ENCODE measurements at places on chromosomes 12 and 14.

- H3K27ac ChIP-seq, result peak overlapping the region; percentile 95
- DNase-seq, result no peak
- H3K27me3 ChIP-seq, result no peaks in the 10 kb centered on the region
- H3K4me3 ChIP-seq, result peak overlapping the region; percentile 92
- H3K4me1 ChIP-seq, result peaks cover 37% of the 10 kb centered on the region
Observed at GRCh38 chr12:67650388-67651131, 2.0 kb downstream of the DYRK2 start.

GRCh38 chr12:113055594-113056380 is 743 bp upstream of the DTX1 start:
- peaks cover 57% of the 10 kb centered on the region for H3K27me3 ChIP-seq
- no peak overlapping the region for H3K4me3 ChIP-seq
- no peaks in the 10 kb centered on the region for H3K36me3 ChIP-seq
- peaks cover 10% of the 10 kb centered on the region for H3K4me1 ChIP-seq
- DNase-seq, result no peak

- H3K4me1 ChIP-seq, result no peaks in the 10 kb centered on the region
- H3K27me3 ChIP-seq, result peaks cover 24% of the 10 kb centered on the region
- H3K4me3 ChIP-seq, result no peak overlapping the region
- H3K27ac ChIP-seq, result no peak overlapping the region
Observed at GRCh38 chr14:105862581-105863239, 336.3 kb downstream of the TMEM121 start.

- no peaks in the 10 kb centered on the region for H3K27me3 ChIP-seq
- peaks cover 3% of the 10 kb centered on the region for H3K4me1 ChIP-seq
- no peaks in the 10 kb centered on the region for H3K36me3 ChIP-seq
- no peak overlapping the region for H3K4me3 ChIP-seq
- DNase-seq, result no peak
Observed at GRCh38 chr14:36212987-36213386, 36.5 kb upstream of the PTCSC3 start.

DNA sequence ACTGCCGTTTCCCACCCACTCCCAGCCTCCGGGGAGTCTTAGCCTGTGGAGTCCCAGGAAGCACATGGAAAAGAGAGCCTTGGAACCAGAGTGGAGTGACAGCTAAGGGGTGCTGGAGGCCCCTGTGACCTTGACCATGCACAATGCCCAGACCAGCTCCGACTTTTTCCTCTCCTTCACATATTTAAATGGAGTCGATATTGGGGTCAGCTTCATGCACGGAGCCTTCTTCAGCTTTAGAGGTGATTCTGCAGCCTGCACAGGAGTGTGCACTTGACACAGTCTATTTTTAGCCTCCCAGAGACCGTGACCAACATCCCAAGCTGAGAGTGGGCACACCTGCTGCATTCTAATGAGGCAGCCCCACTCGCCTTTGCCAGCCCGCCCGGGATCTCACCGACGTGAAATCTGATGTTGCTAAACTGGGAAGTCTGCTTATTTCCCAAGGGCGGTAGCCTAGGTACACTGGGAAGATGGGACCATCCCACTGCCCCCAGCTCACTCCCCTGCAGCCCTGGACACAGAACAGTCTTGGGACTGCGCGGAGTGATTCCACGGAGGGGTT is 47.5 kb downstream of the PRMT8 start:
- no peak overlapping the region for H3K27ac ChIP-seq
- no peak overlapping the region for H3K4me3 ChIP-seq
- H3K4me1 ChIP-seq, result peaks cover 10% of the 10 kb centered on the region
- no peaks in the 10 kb centered on the region for H3K36me3 ChIP-seq
- no peaks in the 10 kb centered on the region for H3K27me3 ChIP-seq
- DNase-seq, result no peak

DNA sequence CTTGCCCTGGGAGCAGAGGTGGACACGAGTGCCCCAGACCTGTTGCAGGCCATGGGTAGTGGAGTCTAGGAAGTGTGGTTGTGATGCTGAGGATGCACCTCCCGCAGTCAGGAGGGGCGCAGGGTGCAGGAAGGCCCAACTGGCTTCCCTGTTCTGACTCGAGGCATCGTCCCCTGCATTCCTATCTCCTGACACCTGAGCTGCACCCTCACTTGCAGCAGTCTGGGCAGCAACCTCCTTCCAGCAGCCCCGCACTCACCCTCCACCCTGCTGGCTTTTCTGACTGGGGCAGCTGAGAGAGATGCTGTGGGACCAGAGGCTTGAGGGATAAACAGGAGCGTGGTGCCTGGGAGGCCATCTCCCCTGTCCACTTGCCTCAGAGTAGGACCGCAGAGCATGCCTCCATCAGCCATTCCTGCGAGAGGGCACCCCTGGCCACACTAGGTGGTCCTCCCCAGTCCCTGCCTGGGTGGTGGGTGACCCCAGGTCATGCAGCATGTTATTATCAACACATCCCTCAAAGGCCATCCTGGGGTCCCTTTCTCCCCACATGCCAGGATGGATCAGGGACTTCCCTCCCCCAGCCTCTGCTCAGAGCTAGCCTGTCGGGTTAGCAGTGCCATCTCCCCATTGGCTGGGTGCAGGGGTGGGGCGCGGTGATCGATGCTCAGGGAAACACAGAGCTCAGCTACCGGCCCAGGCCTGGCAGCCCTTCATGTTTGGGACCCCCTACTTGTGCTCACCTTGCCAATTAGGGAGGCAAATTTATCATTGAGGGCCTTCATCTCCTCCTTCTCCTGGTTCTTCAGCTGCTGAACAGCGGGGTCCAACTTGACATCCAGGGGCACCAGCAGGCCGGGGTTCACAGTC is 719 bp downstream of the KRT80 start:
- no peaks in the 10 kb centered on the region for H3K36me3 ChIP-seq
- DNase-seq, result no peak
- H3K27me3 ChIP-seq, result no peaks in the 10 kb centered on the region
- H3K4me1 ChIP-seq, result peaks cover 51% of the 10 kb centered on the region
- peak overlapping the region; percentile 75 for H3K27ac ChIP-seq

DNA sequence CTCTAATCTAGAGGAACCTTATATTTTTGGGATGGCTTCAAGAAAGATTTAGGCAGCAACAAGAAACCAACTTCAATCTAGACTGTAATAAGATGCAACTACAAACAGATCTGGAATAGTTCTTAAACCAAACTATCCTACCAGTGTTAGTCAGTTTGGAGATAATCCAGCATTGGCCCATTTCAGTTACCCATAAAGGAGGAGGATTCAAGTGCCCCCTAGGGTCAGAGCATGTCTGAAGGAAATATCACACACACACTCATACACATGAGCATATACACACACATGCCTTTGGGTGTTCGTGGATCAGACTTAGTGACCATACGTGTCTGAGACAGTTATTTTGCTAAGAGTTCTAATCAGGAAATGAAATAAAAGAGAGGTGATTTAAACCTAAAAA is 261.2 kb downstream of the ADAMTS20 start:
- no peaks in the 10 kb centered on the region for H3K4me1 ChIP-seq
- DNase-seq, result no peak
- H3K27me3 ChIP-seq, result no peaks in the 10 kb centered on the region
- no peaks in the 10 kb centered on the region for H3K36me3 ChIP-seq
- no peak overlapping the region for H3K4me3 ChIP-seq

- no peaks in the 10 kb centered on the region for H3K4me1 ChIP-seq
- no peak overlapping the region for H3K4me3 ChIP-seq
- H3K36me3 ChIP-seq, result no peaks in the 10 kb centered on the region
- no peak overlapping the region for H3K27ac ChIP-seq
- peaks cover 6% of the 10 kb centered on the region for H3K27me3 ChIP-seq
- no peak for DNase-seq
Observed at GRCh38 chr14:98162856-98163805, 1108.9 kb downstream of the BCL11B start.

- peak; percentile 62 for DNase-seq
- H3K4me3 ChIP-seq, result peak overlapping the region; percentile 61
- H3K27ac ChIP-seq, result peak overlapping the region; percentile 68
- H3K36me3 ChIP-seq, result no peaks in the 10 kb centered on the region
Observed at GRCh38 chr14:105087963-105088811, 23.0 kb upstream of the GPR132 start.

- H3K27me3 ChIP-seq, result no peaks in the 10 kb centered on the region
- no peak for DNase-seq
- no peaks in the 10 kb centered on the region for H3K36me3 ChIP-seq
Observed at GRCh38 chr12:98156697-98157096, 358.7 kb upstream of the TMPO start.

- no peak overlapping the region for H3K4me3 ChIP-seq
- H3K27ac ChIP-seq, result no peak overlapping the region
- no peaks in the 10 kb centered on the region for H3K36me3 ChIP-seq
- H3K4me1 ChIP-seq, result no peaks in the 10 kb centered on the region
Observed at GRCh38 chr14:42535397-42535796, 928.7 kb downstream of the LRFN5 start.

- H3K36me3 ChIP-seq, result no peaks in the 10 kb centered on the region
- H3K4me3 ChIP-seq, result no peak overlapping the region
- H3K27ac ChIP-seq, result no peak overlapping the region
- H3K4me1 ChIP-seq, result no peaks in the 10 kb centered on the region
- no peaks in the 10 kb centered on the region for H3K27me3 ChIP-seq
- no peak for DNase-seq
Observed at GRCh38 chr12:61860451-61860850, 399.8 kb upstream of the USP15 start.

GRCh38 chr12:49482095-49483051 is 56.5 kb upstream of the KCNH3 start:
- no peak for DNase-seq
- H3K4me3 ChIP-seq, result no peak overlapping the region
- H3K27ac ChIP-seq, result peak overlapping the region; percentile 37
- H3K27me3 ChIP-seq, result no peaks in the 10 kb centered on the region
- no peaks in the 10 kb centered on the region for H3K4me1 ChIP-seq
- H3K36me3 ChIP-seq, result peaks cover 16% of the 10 kb centered on the region

- no peak overlapping the region for H3K27ac ChIP-seq
- no peak for DNase-seq
- H3K27me3 ChIP-seq, result no peaks in the 10 kb centered on the region
- no peak overlapping the region for H3K4me3 ChIP-seq
Observed at GRCh38 chr12:40792792-40793386, 100.7 kb downstream of the CNTN1 start.

All from lower lobe of right lung (tissue), 2 donors.